ENCODE measurements at places on chromosomes 11 and 22.

DNA sequence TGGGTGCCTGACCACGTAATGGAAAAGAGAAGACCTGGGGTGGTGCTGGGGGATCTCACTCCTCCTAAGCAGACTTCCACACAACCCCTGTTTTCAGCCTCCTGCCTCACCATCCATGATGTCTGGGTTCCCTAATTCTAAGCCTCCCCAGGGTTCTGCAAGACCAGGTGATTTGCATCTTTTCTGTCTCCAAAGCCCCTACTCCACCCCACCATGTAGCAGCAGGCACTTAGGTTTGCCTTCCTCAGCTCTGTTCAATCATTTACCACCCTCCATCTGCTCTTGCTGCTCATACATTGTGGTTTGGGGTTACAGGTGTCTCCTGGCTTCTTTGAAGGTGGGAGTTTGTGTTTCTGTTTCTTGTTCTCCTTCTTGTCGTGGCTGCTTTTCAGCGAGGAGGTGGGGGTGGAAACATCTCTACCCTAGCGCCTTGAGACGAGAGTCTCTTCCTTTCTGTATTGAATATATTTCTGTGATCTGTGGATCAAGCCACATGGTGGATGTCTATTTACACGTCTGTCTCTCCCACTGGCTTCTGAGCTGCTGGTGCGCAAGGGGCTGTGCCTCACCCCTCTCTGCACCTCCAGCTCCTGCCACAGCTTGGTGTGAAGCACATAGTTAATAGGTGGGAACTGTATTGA is 6.6 kb upstream of the SSTR3 start:
- no peak for DNase-seq

DNA sequence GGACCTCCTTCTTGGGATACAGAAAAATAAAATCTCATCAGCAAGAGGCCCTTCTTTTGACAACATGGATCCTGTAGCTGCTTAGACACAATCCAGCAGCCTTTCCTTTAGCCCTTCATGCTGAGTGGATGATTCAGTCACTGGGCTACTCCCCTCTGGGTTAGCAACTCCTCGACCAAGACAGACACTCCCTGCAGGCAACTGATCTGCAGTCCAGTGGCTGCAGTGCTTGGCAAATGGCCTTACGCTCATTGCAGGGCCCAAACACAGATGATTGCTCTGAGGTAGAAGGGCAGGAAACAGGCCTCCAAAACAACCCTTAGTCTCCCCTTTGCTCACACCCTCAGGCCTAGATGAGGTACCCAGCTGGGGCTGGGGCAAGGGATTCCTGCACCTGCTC is 73.2 kb upstream of the OPCML start:
- no peak for DNase-seq

GRCh38 chr11:127625402-127625801 is 624.8 kb upstream of the KIRREL3 start:
- DNase-seq, result no peak

- DNase-seq, result no peak
These were observed 115.5 kb downstream of the TEAD1 start for GRCh38 chr11:12789596-12790215.

GRCh38 chr11:133382131-133382812 is 150.0 kb downstream of the OPCML start:
- no peak for DNase-seq

DNA sequence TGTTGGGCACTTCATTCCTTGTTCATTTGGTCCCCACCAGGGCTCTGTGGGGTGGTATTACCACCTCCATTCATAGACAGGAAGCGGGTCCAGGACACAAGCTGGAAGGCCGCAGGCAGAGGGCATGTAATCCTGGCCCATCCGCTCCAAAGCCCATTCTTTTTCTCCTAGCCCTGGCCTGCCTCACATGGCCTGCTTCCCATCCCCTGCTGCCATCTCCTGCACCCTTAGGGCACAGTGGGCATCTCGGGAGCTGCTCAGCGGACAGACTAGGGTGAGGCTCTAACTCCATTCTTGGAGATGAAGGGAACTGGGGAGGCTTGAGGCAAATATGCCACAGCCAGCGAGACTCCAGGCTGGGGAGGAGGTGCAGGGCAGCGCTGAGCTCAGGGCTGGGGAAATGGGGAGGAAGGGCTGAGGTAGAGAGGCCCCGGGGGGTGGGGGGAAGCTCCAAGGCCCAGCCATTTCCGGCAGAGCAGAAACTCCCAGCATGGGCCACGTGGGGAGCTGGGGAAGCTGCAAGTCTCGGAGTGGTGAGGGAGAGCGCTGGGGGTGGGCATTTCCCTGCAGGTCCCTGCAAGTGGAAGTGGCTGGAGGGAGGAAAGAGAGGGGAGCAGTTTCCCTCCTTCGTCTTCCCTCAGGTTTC is 14.3 kb upstream of the BCL9L start:
- no peak for DNase-seq

All from NCI-H1105 (cell line).